ENCODE measurements at places on chromosomes 13 and 19.

DNA sequence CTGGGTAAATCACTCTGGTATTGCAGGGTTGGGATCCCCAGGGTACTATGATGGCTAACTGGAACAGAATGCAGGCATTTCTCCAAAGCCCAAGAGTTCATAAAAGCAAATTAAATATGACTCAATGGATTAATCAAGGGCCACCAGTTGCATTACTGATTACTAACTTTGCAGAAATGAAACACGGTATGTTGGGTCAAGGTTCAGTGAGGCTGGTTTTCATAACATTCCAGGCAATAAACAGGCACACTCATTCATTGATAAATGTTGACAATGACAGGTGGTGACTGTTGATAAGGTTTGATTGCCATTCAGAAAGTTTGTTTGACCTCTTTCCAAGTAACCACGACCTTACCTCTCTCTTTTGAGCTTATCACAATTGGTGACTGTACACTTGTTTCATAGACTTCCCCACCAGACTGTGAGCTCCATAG lies 506 bp upstream of the AP1M1 start:
- DNase-seq: no peak

- DNase-seq: peak; percentile 37
These were observed 670 bp downstream of the MAP2K7 start for GRCh38 chr19:7904074-7905020.

- no peak for DNase-seq
These were observed 11.5 kb downstream of the MPHOSPH8 start for GRCh38 chr13:19645000-19645399.

- no peak for DNase-seq
These were observed 1075.1 kb upstream of the MIR17HG start for GRCh38 chr13:90272356-90272755.

GRCh38 chr19:1090731-1091543 lies 4.2 kb downstream of the POLR2E start:
- DNase-seq: no peak

DNA sequence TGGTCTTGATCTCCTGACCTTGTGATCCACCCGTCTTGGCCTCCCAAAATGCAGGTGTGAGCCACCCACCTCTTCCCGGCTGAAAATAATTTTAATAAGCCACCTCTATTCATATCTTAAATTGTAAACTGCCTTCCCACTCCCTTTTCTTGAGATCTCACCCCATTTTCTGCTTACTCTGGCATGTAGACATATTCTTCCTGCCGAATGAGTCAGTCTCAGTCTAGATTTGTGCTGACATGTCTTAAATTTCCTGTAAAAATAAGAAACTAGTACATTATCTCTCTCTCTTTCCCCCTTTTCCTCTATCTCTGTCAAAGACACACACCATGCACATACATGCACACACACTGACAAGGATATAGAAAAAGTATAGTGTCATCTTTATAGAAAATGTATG lies 60.9 kb downstream of the THSD1 start:
- no peak for DNase-seq

DNA sequence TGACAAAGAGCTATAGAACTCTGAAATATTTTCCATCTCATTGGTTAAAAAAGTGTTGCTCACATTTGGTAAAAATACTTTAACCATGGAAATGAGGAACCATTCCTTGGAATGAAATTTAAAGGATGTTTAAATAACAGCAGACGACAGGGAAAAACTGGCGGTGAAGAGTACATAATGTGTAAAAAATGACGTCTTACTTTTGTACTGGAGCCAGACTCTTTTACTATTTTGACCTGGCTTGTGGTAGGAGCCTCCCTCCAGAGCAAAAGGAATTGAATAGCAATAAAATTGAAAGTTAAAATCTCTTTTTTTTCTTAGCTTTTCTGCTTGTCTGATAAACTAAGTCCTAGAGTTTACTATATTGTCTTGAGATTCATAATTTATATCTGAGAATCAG lies 426.2 kb upstream of the KLHL1 start:
- DNase-seq: no peak

GRCh38 chr13:103437651-103438050 lies 371.4 kb upstream of the SLC10A2 start:
- DNase-seq: no peak

GRCh38 chr13:40552895-40553294 lies 113.5 kb downstream of the FOXO1 start:
- DNase-seq: no peak

GRCh38 chr19:23795462-23795861 lies 36.8 kb upstream of the ZNF681 start:
- no peak for DNase-seq

GRCh38 chr13:52158629-52159158 lies 703 bp downstream of the NEK3 start:
- DNase-seq: no peak

- DNase-seq: no peak
These were observed 113.3 kb upstream of the SOX1 start for GRCh38 chr13:111953546-111954178.

- no peak for DNase-seq
These were observed 3.8 kb downstream of the ZC3H4 start for GRCh38 chr19:47109541-47110375.

GRCh38 chr13:98536729-98537128 lies 40.2 kb downstream of the STK24 start:
- no peak for DNase-seq

GRCh38 chr19:30174791-30175190 lies 197.4 kb upstream of the ZNF536 start:
- no peak for DNase-seq

GRCh38 chr19:31674503-31675192 lies 325.4 kb upstream of the TSHZ3 start:
- DNase-seq: no peak

GRCh38 chr13:104204177-104204576 lies 1138.0 kb upstream of the SLC10A2 start:
- no peak for DNase-seq

DNA sequence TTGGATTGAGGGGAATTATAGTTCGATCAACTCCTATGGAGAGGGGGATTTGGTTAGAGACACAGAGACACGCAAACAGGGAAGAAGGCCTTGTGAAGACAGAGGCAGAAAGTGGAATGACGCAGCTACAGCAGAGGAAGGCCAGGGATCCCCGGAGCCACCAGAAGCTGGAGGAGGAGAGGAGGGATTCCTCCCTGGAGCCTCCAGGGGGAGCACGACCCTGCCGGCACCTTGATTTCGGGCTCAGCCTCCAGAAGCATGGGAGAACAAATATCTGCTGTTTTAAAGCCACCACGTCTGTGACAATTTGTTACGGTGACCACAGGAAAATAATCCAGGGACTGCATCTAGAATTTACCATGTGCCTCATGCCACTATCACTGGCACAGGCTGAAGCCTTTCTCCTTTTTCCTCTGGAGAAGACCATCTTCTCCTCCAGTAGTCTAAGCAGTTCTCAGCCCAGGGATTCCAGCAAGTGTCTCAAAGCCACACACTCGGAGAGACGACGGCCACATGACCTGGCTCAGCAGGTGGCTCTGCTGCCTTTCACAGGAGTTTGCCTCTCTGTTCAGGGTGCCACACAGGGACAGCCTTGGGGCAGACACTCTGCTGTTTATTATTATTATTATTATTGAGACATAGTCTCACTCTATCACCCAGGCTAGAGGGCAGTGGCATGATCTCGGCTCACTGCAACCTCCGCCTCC lies 39.9 kb upstream of the CCNE1 start:
- no peak for DNase-seq

DNA sequence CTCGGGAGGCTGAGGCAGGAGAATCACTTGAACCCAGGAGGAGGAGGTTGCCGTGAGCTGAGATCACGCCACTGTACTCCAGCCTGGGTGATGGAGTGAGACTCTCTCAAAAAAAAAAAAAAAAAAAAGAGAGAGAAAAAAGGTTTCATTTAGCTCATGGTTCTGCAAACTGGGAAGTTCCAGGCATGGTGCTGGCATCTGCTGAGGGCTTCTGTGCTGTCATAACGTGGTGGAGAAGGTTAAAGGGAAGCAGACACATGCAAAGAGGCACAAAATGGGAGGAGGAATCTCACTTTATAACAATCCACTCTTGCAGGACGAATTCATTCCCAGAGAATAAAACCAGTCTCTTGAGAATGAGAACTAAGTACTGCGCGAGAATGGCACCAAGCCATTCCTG lies 34.9 kb upstream of the SIAH3 start:
- no peak for DNase-seq

GRCh38 chr13:54859827-54860226 lies 1831.2 kb downstream of the OLFM4 start:
- DNase-seq: no peak

- DNase-seq: no peak
These were observed 28.5 kb downstream of the ZNF541 start for GRCh38 chr19:47544476-47544875.

- no peak for DNase-seq
These were observed 25.5 kb downstream of the DCAF15 start for GRCh38 chr19:13977803-13978202.

- DNase-seq: no peak
These were observed 4.8 kb downstream of the KLF16 start for GRCh38 chr19:1858412-1859081.
